ENCODE measurements at places on chromosomes 16 and 17.

DNA sequence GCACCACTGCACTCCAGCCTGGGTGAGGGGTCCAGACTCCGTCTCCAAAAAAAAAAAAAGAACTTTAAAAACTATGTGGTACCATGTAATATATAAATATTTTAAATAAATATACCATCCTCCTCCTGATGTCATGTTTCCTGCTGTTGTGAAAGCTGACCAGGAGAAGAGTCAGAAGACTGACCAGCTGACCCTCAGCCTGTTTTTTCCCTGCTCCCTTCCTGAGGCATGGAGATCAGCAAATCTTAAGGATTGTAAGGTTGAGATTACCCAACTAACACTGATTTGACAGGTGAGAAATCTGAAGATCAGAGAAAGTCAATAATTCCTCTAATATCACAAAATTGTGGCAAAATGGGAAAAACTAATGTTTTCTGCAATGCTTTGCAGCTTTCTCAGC, 18.1 kb downstream of the NCOR1 start:
- no peak for DNase-seq

DNA sequence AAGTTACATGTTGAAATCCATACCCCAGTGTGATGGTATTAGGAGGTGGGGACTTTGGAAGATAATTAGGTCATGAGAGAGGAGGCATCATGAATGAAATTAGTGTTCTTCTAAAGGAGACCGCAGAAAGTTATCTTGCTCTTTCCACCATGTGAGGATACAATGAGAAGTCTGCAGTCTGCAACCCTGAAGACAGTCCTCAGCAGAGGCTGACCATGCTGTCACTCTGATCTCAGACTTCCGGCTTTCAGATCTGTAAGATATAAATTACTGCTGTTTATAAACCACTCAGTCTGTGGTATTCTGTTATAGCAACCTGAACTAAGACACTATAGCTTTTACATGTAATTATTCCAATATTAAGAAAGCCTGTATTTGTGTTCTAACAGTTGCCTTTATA, 116.7 kb upstream of the CES5A start:
- DNase-seq = no peak

DNA sequence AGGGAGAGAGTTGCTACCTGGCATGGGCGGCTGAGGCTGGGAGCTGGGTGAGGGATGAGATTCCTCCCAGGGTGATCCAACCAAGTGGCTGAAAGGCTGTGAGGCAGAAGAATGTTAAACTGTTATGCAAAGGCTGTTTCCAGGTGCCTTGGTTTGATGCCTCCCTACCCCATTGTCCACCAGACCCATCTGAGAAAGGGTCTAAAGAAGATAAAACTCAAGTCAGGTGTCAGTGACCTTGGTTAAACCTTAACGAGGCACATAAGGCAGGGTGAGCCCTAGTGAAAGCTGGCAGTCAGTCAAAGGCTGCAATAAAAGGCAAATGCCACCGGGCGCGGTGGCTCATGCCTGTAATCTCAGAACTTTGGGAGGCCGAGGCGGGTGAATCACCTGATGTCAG, 23.8 kb downstream of the LDHD start:
- DNase-seq = no peak

DNA sequence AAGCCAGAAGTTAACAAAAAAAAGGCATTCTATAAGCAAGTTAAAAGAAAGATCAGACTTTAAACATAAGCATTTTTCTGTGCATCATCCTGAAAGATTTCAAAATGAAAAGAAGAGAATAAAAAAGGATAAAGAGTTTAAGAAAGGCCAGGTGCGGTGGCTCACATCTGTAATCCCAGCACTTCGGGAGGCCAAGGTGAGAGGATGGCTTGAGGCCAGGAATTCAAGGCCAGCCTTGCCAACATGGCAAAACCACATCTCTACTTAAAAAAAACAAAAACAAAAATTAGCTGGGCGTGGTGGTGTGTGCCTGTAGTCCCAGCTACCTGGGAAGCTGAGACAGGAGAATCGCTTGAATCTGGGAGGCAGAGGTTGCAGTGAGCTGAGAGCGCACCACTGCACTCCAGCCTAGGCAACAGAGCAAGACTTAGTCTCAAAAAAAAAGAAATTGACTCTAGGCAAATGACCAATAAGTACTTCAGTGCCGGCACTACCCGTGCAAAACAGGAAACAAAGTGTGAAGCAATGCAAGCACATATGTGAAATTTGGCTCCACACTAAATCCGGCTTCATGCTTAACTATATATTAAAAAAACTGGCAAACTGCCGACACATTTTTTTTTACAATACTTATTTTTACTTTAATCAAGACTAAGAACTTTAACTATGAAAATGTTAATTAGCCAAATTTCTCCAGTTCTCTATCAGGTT, 83.2 kb upstream of the C17orf78 start:
- no peak for DNase-seq

DNA sequence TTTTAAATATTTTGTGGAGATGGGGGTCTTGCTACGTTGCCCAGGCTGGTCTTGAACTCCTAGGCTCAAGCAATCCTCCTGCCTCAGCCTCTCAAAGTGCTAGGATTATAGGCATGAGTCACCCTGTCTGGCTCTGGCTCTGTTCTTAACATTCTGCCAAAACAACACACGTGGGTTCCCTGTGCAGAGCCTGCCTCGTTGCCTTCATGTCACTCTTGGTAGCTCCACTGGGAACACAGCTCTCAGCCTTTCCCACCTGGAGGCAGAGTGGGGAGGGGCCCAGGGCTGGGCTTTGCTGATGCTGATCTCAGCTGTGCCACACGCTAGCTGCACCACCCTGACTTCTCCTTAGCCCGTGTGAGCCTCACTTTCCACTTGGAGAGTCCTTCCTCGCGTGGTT, 19.3 kb downstream of the CRISPLD2 start:
- DNase-seq = no peak

GRCh38 chr17:68053231-68054013, 17.9 kb downstream of the KPNA2 start:
- no peak for DNase-seq

DNA sequence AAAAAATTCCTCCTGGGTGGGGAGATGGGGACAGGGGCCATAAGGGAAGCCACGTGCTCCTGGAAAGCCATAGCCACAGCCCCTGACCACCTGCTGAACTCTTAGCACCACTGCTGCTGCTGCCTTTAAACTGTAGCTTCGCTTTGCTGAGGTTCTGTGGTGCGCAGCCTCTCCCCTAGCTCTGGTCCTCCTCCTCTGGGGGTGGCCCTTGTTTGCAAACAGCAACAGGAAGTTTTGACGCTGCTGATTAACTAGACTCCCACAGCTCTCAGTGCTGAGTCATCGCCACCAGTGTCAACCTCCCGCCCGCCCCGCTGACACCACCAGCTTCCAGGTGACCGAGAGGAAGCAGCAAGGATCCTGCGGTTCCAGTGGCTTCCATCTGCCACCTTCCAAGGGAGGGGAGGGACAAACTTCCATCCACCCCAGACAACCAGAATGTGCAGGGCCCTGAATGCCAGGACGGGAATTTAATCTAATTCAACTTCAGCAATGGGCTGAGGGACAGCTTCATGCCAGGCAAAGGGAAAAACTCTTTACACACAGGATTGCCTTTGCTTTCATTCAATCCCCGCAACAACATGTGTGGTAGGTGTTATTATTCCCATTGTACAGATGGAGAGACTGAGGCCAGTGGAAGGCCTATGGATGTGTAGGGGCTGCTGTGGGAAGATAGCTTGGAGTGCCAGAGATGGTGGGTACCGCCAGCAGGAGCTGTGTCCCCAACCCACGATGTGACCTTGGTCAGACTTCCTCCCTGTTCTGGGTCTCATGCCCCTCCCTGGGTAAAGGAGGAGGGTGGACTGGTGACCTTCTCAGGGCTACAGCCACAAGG, 8.1 kb upstream of the KIFC3 start:
- DNase-seq = no peak

DNA sequence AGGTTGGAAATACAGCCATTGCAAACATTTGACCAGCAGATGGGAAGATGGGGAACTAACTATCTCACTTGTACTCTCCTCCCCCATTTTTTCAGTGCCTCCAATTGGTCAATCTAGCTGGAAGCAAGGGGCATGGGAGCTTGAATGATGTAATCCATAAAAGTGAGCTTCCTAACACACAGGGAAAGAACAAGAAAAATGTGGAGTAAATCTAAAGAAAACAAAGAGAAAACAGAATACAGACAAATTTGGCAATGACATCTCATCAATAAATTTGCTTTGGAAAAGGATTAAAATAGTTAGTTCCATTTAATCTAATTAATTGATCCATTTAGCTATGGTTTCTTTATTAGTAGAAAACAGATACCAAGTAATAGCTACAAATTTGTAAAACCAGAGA, 592.6 kb upstream of the SOX9 start:
- no peak for DNase-seq

- peak; percentile 94 for DNase-seq
Measured at GRCh38 chr17:30831663-30832437, at the start of gene ATAD5. TSS of gene ATAD5 (plus strand) at chr17:30831966. CDS start at chr17:30832348, 382 bp downstream.

DNA sequence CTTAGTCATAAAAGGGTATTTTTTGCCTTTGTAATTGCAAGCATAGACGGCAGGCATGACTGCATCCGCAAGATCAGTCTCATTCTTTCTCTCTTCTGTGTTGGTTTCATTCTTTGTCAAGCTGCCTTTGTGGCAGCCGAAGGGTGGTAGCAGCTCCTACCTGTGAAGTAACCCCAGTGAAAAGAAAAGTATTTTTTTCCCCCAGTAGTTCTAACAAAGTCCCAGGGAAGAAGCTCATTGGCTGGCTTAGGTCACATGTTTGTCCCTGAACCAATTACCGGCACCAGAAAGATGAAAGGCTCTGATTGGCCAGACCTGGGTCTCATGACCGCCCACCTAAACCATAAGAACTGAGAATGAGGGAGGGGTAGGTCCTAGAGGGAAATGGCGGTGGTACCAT, 110.7 kb downstream of the RAP1GAP2 start:
- no peak for DNase-seq

DNA sequence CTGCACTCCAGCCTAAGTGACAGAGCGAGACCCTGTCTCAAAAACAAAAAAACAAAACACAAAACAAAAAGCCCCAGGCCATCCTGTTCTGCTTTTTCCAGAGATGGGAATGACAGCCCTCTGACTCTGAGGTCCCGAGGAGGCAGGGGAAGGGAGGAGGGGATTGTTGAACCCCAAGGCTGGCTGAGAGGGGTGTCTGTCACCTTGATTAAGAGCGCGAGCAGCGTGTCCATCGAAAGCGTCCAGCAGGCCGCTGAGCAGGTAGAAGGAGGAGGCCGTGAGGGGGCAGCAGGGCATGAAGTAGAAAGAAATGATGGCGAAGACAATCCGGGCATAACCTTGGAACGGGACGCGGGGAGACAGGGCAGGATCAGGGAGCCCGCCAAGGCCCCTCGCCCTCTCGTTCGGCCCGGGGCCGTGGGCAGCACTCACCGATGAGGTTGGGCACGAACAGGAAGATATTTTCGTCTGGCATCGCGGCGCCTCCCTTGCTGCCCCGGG, 593 bp downstream of the CDIPT start:
- DNase-seq = peak; percentile 34

GRCh38 chr17:16937431-16937830, 34.5 kb downstream of the TNFRSF13B start:
- no peak for DNase-seq

GRCh38 chr17:27376637-27377547, 79.4 kb upstream of the KSR1 start:
- no peak for DNase-seq

GRCh38 chr16:56833243-56833970, 31.6 kb upstream of the SLC12A3 start:
- DNase-seq = no peak

DNA sequence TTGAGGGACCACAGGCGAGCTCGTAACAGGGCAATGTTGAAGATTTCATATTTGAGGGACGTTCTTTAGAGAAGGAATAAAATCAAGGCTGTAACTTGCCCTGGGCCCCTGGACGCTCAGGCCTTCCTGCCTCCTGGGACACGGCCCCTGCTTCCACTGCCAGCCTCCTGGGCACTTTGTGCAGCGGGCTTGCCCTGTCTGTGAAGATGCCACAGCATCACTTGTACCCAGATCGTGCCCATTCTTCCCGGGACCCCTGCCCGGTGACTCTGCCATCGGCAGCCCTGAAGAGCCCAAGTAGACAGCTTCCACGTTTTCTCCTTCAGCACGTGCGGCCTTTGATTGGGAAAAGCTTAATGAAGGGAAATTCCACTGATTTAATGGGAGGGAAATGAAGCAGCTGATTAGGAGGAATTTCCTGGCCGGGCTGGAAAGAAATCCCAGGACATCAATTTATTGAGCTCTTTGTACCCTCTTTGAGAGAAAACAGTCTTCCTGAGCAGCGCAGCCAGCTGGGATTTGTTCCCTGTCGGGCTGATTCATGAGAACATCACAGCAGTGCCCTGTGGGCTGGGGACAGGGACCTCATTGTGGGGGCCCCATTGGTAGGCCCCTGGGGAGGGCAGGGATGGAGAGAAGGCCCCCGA, 71.5 kb downstream of the CRISPLD2 start:
- no peak for DNase-seq

DNA sequence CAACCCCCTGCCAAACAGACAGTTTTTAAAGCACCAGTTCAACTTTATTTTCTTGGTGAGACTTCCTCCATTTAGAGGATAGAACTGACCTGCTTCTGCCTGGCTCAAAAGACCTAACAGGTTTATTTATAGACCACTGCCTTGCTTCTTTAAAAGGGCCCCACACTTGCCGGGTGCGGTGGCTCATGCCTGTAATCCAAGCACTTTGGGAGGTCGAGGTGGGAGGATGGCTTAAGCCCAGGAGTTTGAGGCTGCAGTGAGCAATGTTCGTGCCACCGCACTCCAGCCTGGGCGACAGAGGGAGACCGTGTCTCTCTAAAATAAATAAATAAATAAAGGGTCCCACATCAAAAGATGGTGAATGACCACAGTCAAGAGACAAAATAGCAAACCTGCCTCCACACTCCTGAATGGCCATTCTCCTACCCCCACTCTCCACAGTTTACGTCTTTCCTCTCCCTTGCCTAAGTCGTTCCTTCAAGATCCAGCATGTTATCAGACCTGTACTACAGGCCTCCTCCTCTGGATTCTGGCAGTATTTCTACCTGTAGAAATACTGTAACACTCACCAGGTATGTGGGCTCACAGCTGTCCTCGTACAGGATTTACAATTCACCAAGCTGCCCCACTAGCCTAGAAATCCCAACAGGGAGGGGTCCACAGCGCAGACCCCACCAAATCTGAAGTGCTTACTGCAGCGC, 95.6 kb downstream of the SMG6 start:
- peak; percentile 71 for DNase-seq

DNA sequence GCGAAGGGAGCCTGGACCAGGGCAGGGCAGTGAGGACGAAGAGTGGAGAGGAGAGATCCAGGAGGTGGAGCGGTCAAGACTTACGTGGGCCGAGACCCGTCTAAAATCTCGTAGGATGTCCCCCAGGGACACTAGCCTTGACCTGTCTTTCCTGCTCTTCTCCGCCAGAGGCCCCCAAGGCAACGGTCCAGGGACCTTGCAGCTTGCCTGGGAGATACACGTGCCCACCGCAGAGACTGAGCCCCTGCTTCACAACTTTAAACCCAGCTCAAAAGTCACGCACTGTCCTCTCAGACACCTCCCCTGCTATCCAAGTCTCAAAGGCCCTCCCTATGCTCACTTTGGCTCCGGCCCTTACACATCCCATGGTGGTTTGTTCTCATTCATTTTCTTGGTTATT, 9.4 kb downstream of the TIGD7 start:
- DNase-seq = no peak

GRCh38 chr16:59046335-59046734, 312.2 kb upstream of the GOT2 start:
- no peak for DNase-seq

- DNase-seq = no peak
Measured at GRCh38 chr16:10751291-10751697, 7.7 kb downstream of the NUBP1 start.

Measured in HAP-1 (cell line).